ENCODE measurements at places on chromosomes 2 and 18. TPM values are rescaled to one million over a fixed set of nuclear protein-coding genes. Genes with fewer than 3 reads are reported as not detected.
A peak's percentile ranks its signal among the peaks of the same experiment; 100 is the strongest.

CIB4 gene
- not detected for total RNA-seq

SPATA3 gene
- not detected for total RNA-seq

CYP26B1 gene
- not detected for total RNA-seq

MEP1B gene
- total RNA-seq: not detected

PPP3R1 gene
- total RNA-seq: 80.0 TPM

IL18RAP gene
- 7.2 TPM for total RNA-seq

PDK1 gene
- 38.5 TPM for total RNA-seq

ACADL gene
- not detected for total RNA-seq

C2orf81 gene
- 1.6 TPM for total RNA-seq

SF3B6 gene
- 87.4 TPM for total RNA-seq

SERPINB12 gene
- total RNA-seq: not detected

FOXD4L1 gene
- total RNA-seq: 0.23 TPM

EN1 gene
- total RNA-seq: not detected

TCF7L1 gene
- 0.08 TPM for total RNA-seq

- no peak for DNase-seq
Observed at GRCh38 chr18:9928646-9929259, 14.9 kb downstream of the VAPA start.

GRCh38 chr2:82790206-82791021 lies 1668.7 kb downstream of the SUCLG1 start:
- no peak for DNase-seq

DNA sequence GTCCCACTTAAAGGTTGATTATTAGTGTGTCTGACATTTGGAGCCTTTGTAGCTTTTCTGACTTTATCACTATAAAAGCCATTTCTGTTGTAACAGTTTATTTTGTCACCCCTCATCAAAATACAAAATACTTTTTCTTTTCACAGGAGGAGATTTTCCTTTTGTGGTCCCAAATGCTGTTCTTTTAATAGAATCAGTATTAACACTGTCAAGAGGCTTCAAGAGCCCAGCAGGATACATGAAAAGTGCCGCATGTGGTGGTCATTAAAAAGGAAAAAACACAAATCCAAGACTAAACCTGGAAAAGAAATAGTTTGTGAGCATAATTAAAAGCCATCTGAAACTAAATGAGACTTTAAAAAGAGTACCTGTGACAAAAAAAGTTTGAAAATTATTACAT lies 515.7 kb downstream of the DCDC2C start:
- no peak for DNase-seq

GRCh38 chr2:84829693-84830092 lies 51.2 kb downstream of the TRABD2A start:
- no peak for DNase-seq

DNA sequence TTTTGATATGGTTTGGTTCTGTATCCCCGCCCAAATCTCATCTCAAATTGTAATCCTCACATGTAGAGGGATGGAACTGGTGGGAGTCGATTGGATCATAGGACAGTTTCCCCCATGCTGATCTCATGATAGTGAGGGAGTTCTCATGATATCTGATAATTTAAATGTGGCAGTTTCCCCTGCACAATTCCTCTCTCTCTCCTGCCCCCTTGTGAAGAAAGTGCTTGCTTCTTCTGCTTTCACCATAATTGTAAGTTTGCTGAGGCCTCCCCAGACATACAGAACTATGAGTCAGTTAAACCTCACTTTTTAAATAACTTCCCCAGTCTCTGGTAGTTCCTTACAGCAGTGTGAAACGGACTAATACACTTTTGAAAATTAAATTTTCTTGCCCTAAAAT lies 12.3 kb upstream of the KCNJ3 start:
- DNase-seq: no peak

DNA sequence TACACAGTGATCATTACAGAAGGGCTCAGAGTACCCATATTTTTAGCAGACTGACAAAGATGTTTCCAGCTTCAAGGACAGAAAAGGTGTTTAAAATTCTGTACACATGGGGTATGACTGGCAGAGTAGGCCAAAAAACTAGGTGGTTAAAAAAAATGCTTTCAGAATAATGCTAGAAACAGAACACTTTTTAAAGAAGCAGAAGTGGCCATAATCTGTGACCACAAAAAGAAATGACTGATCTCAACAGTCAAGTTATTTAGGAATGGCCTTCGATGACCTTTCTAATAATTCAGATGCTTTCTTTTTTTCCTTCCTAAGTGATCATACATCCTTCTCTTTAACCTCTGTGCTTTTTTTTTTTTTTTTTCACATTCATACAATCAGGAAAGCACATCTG lies 4.1 kb upstream of the AQP4 start:
- no peak for DNase-seq

DNA sequence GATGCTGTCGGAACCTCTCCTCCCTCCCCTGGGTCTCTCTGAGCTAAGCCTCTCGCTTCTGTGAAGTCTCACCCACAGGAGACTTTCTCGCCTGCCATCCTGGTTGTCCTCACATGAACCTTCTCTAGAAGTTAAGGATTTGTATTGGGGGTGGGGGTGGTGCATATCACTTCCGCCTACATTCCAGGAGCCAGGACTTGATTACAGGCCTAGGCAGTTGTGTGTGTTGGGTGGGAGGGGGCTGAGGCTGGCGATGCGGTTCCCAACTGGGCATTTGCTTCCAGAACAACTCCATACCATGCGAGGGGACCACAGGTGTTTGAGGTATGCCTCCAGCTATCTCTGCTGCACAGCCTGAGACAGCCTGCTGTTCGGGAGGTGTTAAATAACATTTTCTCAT lies 56.8 kb upstream of the MGAT4A start:
- DNase-seq: no peak

GRCh38 chr18:24408496-24408895 lies 10.9 kb upstream of the OSBPL1A start:
- DNase-seq: no peak

- no peak for DNase-seq
Observed at GRCh38 chr2:28225473-28226080, 167.1 kb upstream of the FOSL2 start.

GRCh38 chr2:171964308-171964707 lies 35.4 kb upstream of the METAP1D start:
- no peak for DNase-seq

GRCh38 chr2:49948091-49948490 lies 793.8 kb upstream of the FSHR start:
- DNase-seq: no peak

DNA sequence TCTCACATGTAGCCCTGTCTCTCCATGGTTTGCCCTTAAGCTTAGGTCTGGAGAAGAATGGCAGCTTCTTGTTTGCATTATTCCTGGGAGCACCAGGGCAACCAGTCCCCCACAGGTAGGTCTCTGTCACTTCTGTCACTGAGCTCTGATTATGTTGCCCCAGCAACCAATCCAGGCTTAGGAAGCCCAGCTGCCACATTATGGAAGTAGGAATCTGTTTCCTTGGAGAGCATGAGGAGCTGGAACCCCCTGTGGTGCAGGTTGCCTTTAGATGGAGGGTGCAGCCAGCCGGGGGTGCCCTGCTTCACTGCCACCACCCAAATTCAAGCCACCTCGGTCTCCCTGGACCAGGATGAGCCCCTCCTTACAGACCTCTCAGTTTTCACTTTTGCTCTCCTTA lies 4.8 kb downstream of the RESP18 start:
- no peak for DNase-seq

- DNase-seq: no peak
Observed at GRCh38 chr2:182359990-182360662, 66.7 kb downstream of the PDE1A start.

- DNase-seq: peak; percentile 26
Observed at GRCh38 chr2:217899231-217900009, 103.4 kb downstream of the TNS1 start.

- DNase-seq: no peak
Observed at GRCh38 chr2:118246079-118246478, 157.8 kb downstream of the INSIG2 start.

- no peak for DNase-seq
Observed at GRCh38 chr2:221514305-221515040, 57.6 kb downstream of the EPHA4 start.

- DNase-seq: no peak
Observed at GRCh38 chr2:118110310-118110709, 22.0 kb downstream of the INSIG2 start.

GRCh38 chr18:72410399-72410798 lies 133.7 kb downstream of the CBLN2 start:
- DNase-seq: no peak

DNA sequence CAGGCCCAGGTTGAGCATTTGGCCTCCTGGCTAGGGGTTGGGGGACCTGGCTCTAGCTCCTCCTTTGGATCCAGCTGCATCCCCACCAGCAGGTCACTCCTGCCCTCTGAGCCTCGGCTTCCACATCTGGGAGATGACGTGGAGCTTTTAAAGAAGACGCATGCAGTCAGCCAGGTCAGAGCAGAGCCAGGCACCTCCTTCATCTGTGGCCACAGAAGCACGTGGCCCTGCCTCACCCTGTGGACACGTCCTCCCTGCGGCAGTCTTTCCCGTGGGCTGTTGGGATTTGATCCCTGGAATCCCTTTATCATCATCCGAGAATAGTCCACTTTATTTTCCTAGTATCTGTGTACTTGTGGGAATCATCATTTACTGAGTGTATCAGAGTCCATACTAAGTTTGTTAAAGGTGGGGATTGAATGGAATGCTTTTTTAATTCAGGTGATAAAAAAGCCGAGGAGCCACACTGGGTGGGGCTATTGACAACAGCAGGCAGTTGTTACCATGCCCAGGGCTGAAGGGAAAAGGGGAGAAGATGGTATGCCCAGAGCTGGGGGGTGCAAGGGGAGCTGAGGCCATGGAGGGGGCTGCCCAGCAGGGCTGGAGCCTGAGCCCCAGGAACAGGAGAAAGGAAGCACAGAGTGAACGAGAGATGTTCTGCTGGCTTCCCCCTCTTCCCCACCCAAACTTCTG lies 170.1 kb downstream of the LAMA1 start:
- DNase-seq: no peak

DNA sequence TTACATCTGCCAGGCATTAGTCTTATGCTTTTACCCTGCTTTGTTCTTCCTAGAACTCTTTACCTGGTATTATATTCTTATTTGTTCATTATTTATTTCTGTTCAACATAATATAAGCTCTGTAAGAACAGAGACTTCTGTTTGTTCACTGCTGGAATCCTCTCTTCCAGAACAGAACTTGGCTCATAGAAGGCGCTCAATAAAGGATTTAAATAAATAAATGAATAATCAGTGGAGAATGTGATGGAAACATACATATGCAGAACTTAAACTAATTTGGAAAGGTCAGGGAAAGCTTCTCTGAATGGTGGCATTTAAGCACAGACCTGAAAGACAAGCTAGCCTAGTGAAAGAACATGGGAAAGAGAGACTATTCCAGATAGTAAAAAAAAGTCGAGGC lies 24.3 kb downstream of the NCKAP1 start:
- no peak for DNase-seq

DNA sequence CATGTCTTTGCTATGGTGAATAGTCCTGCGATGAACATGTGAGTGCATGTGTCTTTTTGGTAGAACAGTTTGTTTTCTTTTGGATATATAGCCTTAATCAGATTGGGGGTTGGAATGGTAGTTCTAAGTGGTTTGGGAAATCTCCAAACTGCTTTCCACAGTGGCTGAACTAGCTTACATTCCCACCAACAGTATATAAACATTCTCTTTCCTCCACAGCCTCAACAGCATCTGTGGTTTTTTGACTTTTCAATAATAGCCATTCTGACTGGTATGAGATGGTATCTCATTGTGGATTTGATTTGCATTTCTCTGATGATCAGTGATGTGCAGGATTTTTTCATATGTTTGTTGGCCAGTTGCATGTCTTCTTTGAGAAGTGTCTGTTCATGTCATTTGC lies 112.2 kb upstream of the SESTD1 start:
- no peak for DNase-seq

All from activated CD4-positive, alpha-beta memory T cell treated with anti-CD3 and anti-CD28 coated beads, Interleukin-2, amount 10 ng/mL, durations not matched to agents 7 days and 5 days (primary cell).